ENCODE measurements at places on chromosomes 4 and X.

DNA sequence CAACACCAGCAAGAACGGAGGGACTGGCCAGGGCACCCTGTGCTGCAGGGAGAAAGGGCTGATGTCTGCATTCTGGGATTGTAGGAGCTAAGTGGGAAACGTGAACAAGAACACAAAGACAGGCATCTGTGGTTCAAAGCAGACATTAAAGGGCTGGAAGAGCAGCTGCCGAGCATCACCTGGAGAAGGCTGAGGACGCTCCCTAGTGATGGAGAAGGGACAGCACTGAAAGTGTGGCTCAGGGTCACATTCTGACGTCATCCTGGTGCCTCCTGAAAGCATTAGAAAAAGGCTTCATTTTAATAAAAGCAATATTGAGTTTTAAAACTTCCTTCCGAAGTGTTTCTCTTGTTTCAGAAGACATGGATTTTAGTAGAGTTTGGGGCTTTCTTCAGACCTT lies 62.3 kb downstream of the CLDN22 start:
- DNase-seq, result no peak

GRCh38 chr4:182748949-182749348 lies 168.2 kb downstream of the DCTD start:
- no peak for DNase-seq

- DNase-seq, result no peak
Measured at GRCh38 chrX:118049713-118050112, 66.9 kb downstream of the KLHL13 start.

DNA sequence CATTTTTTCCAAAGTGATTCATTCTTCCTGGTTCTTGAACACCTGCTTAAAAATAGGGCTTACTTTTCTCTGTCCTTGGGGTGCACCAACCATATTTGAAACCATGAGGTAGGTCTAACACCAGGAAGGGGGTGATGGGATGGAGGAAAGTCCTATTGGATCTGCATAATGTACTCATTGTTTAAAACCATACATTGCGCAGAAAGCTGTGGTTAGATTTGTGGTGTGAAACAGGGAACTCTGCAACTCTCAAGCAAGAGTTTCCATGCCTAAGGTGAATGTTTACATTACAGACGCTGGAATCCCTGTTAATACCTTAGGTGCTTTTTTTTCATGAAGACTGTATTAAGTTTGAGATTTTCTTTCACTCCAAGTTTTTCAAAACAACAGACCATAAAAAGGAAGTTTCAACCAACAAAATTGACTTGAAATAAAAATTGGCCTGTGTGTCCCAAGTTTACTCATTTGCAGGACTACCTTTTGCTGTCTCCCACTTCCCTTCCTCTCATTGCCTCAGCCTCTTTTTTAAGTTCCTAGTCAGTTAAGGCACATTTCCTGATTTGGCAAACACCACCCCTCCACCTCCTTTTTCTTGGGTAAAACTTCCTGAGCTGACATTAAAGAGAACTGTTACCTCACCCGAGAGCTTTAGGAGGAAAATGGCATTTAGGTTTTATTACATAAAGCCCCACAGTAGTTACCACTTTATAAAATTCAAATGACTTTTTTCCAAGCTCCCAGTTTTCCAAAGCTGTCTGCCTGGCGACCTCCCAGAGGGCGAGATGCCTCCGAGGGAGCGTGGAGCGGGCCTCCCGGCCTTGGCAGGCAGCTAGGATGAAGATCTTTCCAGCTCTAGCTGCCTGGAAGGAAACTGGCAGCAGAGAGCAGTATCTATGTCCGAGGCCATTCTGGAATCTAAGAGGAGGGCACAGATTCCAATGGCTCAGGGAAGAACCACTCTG lies 47.9 kb upstream of the RBPJ start:
- no peak for DNase-seq

GRCh38 chr4:184386271-184386781 lies 88.0 kb downstream of the IRF2 start:
- DNase-seq, result no peak

DNA sequence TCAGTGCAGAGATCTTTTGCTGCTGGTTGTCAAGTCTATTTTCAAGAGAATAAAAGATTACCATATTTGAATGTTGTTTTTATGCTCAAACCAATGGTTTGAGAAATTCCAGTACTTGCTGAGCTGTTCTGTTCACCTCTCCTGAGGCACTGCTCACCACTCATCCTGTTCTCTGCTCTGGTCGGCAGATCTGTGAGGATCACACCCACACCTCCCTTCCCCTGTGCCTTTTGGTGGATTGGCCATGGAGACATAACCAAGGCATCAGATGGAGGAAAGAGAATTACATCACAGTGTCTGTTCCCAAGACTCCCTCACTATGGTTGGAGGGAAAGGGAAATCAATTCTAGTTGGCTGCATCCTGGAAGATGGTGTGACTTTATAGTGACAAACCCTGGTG lies 391.6 kb downstream of the ARHGAP24 start:
- DNase-seq, result no peak

- DNase-seq, result no peak
Measured at GRCh38 chr4:94913316-94913715, 155.6 kb downstream of the BMPR1B start.

GRCh38 chr4:162959046-162959445 lies 207.6 kb downstream of the NAF1 start:
- no peak for DNase-seq

DNA sequence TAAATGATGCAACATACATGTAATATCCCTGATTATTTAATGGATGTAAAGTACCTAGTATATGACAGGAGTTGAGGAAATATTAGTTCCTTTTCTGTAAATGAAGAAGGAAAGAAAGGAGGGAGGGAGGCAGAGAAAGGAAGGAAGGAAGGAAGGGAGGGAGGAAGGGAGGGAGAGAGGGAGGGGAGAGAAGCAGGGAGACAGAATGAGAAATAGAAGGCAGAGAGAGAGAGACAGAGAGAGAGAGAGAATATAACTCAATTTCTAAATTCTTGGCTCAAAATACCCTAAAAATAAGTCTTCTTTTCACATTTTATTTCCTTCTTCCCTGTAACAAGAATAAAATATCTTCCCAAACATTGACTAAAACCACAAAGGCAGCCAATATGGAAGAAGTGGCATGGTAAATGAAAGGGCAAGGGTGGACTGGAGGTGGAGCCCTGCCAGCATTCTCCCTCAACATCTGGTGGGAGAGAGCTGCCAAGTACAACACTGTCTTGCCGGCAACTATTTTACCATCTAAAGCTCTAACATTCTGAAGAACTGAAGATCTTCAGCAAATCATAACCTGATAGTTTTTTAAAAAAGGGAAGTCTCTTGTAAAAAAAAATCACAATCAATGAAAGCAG lies 245.1 kb downstream of the PPP3CA start:
- no peak for DNase-seq

DNA sequence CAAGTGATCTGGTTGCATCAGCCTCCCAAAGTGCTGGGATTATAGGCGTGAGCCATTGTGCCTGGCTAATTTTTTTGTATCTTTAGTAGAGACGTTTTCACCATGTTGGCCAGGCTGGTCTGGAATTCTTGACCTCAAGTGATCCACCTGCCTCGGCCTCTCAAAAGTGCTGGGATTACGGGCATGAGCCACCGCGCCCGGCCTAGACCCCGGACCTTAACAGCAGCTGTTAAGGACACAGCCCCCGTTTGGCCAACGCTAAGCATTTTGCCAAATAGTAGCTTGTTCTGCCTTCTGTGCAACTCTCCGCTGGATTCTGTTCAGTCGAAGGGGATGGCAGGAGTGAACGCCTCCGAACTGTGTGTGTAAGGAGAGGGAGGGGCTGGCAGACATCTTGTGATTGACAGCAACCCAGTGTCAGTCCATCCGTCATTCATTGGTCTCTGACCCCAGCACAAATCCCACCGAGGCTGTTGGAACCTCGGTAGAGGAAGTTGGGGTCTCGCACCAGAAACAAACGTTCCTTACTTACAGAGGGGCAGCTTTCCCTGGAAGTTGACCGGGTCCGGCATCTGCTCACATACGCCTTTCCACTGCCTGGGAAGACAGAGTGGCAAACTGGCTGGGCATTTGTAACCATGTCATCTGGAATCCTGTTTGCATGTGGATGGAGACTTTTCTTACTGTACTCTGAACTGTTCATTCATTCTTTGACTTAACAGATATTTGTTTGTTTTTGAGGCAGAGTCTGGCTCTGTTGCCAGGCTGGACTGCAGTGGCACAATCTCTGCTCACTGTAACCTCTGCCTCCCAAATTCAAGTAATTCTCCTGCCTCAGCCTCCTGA lies 69.4 kb downstream of the TRAPPC11 start:
- DNase-seq, result no peak

DNA sequence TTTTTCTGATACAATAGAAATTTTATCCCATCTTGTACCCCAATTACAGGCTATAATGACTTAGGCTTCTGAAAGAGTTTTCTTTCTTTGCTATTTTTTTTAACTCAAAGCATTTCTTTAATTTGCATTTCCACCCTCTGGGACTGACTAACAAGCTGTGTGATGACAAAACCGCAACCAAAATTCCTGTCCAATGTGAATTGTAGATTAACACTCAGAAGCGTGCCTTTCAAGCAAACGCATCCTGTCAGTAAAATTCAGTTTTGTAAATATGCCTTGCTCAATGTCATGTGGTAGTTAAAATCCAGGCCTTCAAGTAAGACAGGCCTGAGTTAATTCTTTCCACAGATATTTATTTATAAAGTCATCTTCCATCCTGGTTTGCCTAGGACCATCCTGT lies 50.3 kb downstream of the STK32B start:
- DNase-seq, result no peak

DNA sequence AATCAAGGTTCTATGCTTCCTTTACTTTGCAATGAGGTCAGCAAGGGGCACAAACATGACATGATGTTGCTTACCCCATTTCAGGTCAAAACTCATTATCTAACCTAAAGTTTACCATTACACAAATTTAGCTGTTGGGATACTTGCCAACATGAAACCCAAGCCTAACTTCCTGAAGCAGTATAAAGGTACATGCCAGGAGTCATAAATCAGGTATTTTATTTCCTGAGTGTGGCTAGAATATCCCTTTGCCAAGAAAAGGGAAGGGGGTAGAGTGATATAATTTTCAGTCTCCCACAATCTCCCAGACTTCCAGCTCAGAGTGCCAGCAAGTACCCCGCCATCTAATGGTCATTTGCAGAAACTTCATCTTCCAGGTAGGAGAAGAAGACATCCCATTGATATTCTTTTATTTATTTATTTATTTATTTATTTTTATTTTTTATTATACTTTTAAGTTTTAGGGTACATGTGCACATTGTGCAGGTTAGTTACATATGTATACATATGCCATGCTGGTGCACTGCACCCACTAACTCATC lies 136.6 kb downstream of the NEXMIF start:
- no peak for DNase-seq

DNA sequence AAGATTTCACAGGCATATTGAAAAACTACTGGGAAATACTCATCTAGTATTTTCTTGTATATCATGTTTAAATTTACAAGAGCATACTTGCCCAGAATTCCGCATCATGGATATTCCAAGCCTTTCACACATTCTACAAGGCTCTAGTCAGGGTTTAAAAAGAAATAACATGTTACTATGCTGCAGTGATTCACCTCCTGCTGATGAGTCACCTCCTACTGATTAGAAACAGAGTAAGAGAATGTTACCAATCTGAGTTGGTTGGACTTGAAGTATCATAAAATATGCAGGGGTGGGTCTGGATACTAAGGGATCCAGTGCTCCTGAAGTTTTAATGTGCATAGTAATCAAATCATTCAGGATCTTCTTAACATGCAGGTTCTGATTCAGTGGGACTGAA lies 192.0 kb upstream of the ANK2 start:
- DNase-seq, result no peak

DNA sequence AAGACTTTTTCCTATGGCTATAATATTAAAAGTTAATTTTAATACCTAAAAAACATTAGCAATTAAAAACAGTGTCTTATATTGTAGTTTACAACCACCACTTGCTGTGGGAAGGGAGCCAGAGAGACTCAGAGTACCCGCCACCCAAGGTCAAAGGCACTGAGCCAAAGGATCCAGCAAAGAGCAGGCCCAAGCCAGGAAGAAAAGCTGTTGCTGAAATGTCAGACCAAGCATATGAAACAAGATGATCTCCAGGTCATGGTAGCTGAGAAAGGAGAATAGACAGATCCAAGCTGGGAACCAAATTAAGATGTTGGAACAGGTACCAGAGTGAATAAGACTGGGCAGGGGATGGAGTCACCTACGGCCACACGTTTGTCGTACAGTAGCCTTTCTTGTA lies 18.8 kb upstream of the ATOH1 start:
- no peak for DNase-seq

GRCh38 chr4:12545812-12546211 lies 938.3 kb downstream of the RAB28 start:
- DNase-seq, result no peak

GRCh38 chr4:110924761-110925160 lies 301.9 kb upstream of the PITX2 start:
- DNase-seq, result no peak

DNA sequence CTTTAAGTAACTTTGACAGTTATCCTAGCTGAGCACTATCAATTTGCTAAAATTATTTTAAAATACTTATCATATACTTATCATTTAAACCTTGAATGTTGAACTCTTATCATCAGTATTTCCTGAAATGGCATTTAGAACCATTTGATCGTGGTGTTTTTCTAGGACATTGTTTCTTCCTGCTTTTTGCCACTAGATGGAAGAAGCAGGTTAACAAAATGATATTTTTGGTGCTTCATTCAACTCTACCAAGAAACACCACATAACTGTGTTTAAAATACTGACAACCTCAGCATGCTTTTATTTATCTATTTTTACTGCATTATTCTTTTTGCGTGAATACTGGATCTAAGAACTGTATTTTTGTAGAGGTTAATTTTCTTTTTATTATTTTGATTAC lies 44.6 kb downstream of the C4orf33 start:
- no peak for DNase-seq

- DNase-seq, result no peak
Measured at GRCh38 chr4:168920441-168921065, 89.5 kb downstream of the CBR4 start.

DNA sequence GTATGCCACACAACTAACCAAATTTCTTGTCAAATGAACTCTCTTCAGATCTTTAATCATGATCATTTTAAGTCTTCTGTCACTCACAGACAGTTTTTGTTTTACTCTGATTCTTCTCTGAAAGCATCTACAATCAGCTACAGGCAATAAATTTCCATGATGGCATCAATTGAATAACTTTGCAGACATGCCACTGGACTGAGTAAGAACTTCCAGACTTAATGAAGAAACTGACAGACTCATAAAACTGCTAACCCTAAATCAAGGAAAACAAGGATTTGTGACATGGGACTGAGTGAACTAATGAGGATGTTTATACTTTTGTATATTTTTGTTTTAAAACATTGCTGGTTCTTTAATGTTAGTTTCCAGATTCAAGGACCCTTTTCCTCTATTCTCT lies 5.5 kb upstream of the PPP1R2C start:
- no peak for DNase-seq

GRCh38 chr4:141731481-141731880 lies 95.1 kb downstream of the IL15 start:
- no peak for DNase-seq

- no peak for DNase-seq
Measured at GRCh38 chrX:2549876-2550275, 49.1 kb upstream of the DHRSX start.

- no peak for DNase-seq
Measured at GRCh38 chr4:105460306-105460705, 13.6 kb downstream of the PPA2 start.

- no peak for DNase-seq
Measured at GRCh38 chr4:182875453-182876405, 41.5 kb downstream of the DCTD start.

GRCh38 chr4:131584587-131584986 lies 1564.5 kb upstream of the PCDH10 start:
- no peak for DNase-seq

Measured in neural crest cell (in vitro differentiated cells).